ENCODE measurements at places on chromosomes 2 and 18.

- no peak for DNase-seq
These were observed 40.2 kb upstream of the SKA1 start for GRCh38 chr18:50334546-50335152.

DNA sequence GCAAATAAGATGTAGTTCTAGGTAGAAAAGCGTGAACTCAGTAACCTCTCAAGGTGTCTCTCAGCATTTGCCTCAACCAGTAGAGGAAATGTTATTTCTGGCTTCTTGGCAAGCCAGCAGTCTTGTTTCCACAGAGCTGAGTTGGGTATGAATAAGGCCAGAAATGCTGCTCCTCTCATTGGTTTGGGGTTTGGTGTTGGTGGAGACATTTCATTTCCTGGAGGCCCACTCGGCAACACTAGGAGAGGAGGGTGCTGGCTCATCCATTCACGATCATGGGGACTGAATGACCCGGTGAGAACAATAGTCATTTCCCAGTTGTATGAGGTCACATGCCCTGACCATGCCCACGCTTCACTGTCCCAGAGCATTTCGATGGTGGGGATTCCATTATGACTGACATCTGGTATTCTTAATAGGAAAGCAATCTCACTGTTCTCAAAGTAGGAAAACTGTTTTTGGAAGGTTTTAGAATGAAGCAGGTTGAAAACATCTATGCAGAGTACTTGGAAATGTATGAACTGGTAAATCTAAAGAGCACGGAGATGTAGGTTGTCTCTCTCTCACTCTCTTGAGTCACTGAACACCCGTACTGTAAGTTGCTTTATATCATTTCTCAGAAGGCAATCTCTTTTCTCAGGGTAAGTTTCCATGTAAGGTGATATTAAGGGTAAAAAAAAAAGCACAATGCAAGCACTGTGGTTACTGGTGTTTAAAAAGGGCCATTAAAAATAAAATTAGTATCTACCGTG is 37.1 kb upstream of the CTLA4 start:
- no peak for DNase-seq

DNA sequence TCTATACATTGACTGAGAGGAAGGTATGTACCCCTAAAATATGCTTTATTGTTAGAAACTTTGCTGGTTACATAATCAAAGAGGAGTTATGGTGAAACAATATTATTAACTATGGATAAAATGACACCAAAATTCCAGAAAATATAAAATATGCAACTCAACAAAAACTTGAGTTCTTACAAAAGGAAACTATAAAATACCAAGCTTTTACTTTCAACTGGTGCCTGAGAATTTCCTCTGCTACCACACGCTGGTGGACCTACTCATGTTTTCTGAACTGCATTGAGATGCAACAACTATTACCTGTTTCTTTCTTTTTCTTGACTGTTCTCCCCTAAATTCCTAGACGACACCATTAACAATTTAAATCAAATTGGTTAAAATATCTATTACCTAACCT is 8.2 kb upstream of the NFE2L2 start:
- no peak for DNase-seq

DNA sequence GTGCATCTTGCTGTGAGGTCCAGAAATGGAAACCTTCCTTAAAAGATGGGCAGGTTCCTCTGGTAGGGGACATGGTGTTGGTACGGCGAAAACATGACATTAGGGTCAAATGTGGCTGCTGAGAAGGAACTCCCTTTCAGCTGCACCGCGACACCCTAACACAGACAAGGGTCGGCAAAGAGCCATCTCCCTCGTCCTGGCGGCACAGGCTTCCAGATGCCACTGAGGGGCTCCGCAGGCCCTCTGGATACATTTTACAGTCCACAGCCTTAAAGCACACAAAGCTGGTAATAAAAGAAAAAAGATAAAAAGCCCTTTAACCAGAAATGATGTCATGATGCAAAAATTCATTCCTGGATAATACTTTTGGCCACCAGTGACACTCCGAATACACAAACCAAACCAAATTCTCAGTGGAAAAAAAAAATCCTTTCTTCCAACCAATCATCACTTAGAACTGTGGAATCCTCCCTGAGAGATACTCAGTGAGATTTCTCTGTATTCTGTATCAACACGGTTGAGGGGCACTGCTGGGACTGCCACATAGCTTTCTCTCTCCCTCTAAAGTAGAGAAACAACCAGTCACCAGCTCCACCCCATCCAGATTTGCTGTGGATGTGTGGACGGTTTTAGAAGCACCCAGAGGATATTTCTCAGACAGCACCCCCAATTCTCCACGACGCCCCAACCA is 174.8 kb downstream of the HDAC4 start:
- no peak for DNase-seq

GRCh38 chr2:42135381-42136312 is 33.5 kb upstream of the EML4 start:
- DNase-seq, result no peak

- no peak for DNase-seq
These were observed 305.4 kb upstream of the HS6ST1 start for GRCh38 chr2:128623776-128624761.

- DNase-seq, result no peak
These were observed 61.0 kb downstream of the MGAT5 start for GRCh38 chr2:134314681-134315368.

GRCh38 chr2:152755029-152755428 is 36.6 kb downstream of the ARL6IP6 start:
- no peak for DNase-seq

- DNase-seq, result no peak
These were observed 99.9 kb upstream of the NRP2 start for GRCh38 chr2:205582366-205582765.

DNA sequence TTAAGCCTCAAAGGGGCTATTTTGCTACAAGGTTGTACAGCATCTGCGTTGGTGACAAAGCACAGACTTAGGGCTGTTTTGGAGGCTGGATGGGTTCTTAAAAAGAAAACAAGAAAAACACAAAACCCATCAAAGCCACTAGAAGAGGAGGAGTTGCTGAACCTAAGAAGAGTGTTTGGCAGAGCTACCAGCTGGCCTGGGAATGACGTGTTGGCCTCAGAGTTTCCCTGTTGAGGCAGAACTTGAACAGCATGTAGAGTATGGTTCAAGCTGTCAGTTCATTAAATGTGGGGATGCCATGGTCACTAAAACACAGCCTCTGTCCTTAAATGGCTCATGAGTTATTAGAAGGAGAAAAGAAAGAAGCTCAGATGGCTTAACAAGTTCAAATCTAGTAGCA is 162.5 kb downstream of the TTC32 start:
- no peak for DNase-seq

GRCh38 chr2:29449499-29449898 is 334.3 kb downstream of the CLIP4 start:
- DNase-seq, result no peak

DNA sequence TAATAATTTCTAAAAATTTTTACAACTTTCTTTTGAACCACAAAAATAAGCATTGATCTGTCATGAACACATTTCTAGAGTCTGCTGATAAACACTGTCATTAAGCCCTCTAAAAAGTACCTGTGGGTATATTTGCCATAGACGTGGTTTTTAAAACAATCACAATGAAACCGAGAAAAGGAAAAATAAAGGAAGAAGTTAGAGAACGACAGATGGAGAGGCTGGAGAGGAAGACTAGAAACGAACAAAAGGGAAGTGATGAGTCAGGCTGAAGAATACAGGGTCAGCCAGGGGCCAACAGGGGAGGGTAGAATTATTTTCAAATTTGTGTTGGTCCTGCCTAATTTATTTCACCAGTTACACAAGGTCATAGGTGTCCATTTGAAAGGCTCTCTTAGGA is 62.0 kb downstream of the MYL12B start:
- DNase-seq, result no peak

DNA sequence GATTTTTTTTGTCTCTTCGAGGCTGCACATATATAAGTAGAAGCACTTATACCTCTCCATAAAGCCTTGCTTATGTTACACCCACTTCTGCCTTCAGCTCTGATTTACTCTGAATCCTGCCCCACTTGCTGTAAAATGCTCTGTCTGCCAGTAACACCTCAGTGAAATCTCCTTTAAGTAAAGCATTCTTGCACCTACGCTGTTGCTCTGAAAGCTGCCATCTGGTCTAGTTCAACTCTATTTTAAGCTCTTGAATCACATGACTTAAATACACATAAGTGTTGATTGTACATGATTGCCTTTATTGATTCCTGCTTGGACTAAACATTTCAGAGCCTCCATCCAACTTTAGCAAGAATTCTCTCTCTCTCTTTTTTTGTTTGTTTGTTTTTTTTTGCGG is 609.0 kb upstream of the CELF4 start:
- DNase-seq, result no peak

DNA sequence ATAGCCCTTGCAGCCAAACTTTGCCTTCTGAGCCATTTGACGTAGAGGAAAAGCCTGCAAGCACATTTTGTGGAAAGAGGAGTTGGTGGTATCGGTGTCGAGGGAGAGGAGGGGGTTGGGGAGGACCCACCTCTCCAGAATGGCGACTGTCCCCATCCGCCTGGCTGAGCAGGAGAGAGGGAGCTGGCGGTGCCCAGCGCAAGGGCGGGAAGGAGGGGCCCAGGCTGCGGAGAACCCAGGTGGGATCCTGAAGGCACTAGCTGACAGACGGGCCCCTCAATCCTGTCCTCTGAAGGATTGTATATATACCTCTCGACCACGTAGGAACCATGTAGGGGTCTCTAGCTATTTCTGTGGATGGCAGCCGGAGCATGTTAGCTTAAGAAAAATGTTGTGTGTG is 200.3 kb downstream of the LOXHD1 start:
- DNase-seq, result no peak

- no peak for DNase-seq
These were observed 10.5 kb downstream of the CYB5A start for GRCh38 chr18:74281011-74281979.
